ENCODE measurements at places on chromosomes 12 and 14.

DNA sequence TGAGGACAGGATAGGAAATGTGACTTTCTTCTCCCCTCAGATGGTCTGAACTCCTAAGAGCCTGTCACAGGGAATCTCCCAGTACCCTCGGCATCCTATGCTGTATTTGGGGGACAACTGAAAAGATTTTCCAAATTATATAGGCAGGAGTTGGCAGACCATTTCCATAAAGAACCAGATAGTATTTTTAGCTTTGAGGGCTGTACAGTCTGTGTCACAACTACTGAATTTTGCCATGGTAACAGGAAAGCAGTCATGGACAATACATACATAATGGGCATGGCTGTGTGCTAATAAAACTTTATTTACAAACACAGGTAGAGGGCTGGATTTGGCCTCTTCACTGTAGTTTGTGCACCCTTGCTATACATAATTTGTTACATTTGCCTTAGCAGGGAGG lies 30.4 kb upstream of the TMEM132C start:
- DNase-seq = no peak
- no peak overlapping the region for H3K27ac ChIP-seq
- no peaks in the 10 kb centered on the region for H3K36me3 ChIP-seq

DNA sequence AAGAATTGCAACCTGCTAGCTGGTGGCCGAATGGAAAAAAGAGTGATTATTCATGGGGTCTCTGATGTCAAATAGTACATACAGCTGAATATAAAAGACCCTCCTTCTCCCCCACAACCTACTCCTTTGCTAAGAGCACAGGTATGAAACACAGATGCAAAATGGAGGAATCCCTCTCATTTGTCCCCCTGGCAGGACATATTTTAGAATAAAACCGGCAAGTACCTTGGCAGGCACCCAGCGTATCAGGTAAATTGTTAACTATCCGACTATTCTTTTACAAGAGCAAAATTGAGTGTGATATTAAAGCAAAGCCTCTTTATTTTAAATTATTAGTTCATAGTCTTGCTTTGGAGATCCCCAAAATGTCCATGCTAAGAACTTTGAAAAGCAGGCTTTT lies 73.7 kb upstream of the USP44 start:
- H3K4me3 ChIP-seq = no peak overlapping the region
- no peaks in the 10 kb centered on the region for H3K36me3 ChIP-seq
- DNase-seq = no peak
- no peaks in the 10 kb centered on the region for H3K27me3 ChIP-seq

DNA sequence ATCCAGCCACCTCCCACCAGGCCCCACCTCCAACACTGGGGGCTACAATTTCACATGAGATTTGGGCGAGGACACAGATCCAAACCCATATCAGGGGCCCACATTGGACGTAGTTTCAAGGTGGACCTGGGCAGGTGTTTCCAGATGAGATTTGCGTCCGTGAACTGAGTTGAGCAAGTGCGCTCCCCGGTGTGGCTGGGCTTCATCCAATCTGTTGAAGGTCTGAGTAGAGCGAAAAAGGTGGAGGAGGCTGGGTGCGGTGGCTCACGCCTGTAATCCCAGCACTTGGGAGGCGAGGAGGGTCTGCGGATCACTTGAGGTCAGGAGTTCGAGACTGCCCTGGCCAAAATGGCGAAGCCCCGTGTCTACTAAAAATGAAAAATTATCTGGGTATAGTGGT lies 4.9 kb upstream of the GLT1D1 start:
- no peak for DNase-seq
- H3K36me3 ChIP-seq = peaks cover 2% of the 10 kb centered on the region
- H3K27ac ChIP-seq = no peak overlapping the region
- peaks cover 30% of the 10 kb centered on the region for H3K27me3 ChIP-seq
- no peaks in the 10 kb centered on the region for H3K4me1 ChIP-seq
- H3K4me3 ChIP-seq = no peak overlapping the region

GRCh38 chr14:38339696-38340095 lies 83.8 kb upstream of the CLEC14A start:
- H3K4me3 ChIP-seq = no peak overlapping the region
- H3K4me1 ChIP-seq = no peaks in the 10 kb centered on the region
- no peak for DNase-seq
- no peaks in the 10 kb centered on the region for H3K36me3 ChIP-seq

DNA sequence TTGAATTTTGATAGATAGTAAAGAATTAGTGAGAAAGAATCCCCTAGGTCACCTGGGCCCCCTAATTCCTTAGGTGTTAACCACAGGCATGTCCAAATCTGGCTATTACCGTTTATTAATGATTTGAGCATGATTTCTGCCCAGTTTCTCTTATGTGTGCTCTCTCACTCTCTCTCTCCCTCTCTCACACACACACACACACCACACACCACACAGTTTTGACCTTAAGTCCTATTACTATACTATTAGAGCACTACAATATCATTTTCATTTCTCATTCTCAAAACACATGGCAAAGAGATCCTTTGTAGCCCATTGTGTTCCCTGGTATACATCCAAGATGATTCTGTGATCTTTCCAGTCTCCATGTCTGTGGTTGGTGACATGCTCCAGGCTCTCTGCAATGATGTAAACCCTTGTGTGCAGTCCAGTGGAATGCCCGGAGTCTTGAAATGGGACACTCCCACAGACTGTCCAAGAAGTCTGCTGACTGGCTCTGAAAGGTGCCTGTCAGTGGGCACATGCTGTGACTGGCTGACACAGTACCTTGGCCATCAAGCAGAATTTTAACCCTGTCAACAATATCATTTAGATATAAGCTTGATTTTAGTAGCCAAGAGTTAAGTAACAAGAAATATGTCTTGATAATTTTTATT lies 96.2 kb downstream of the FIGNL2 start:
- no peak overlapping the region for H3K4me3 ChIP-seq
- H3K36me3 ChIP-seq = peaks cover 4% of the 10 kb centered on the region
- H3K27ac ChIP-seq = no peak overlapping the region
- no peaks in the 10 kb centered on the region for H3K27me3 ChIP-seq

DNA sequence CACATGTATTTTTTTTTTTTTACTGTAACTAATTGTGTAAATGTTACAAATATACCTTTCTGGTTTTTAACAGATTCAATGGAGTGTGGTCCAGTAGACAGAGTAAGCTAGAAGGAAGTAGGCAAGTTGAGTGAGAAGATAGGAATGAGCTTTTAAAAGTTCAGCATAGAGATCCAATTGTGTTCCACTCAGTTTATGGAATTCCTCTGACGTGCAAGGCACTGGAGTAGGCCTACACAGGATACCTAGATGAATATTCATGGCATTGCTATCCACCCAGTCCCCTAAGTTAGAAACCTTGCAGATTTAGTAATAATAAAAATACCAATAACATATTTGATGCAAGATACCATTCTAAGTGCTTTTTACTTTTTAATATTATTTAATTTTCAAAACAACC lies 225.6 kb upstream of the ARID2 start:
- no peaks in the 10 kb centered on the region for H3K36me3 ChIP-seq
- H3K27me3 ChIP-seq = peaks cover 10% of the 10 kb centered on the region
- no peak overlapping the region for H3K27ac ChIP-seq
- H3K4me1 ChIP-seq = no peaks in the 10 kb centered on the region

DNA sequence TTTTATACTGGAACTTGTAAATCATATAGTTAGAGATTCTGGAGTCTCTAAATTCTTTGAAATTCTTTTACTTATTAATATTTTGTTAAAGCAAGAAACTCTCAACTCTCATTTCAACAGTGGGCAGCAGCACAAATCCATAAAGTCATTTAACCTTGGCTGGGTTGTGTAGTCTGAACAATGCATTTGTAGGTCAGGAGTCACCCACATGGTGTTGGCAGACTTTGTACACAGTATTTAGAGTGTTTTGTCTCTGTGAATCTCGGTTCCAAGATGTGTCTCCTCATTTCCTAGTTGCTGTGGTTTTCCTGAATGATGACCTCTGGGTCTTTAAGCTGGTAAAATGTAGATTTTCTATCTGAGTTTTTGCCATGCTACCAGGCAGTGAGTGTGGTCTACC lies 20.8 kb upstream of the STRAP start:
- no peak overlapping the region for H3K27ac ChIP-seq
- no peak overlapping the region for H3K4me3 ChIP-seq
- no peaks in the 10 kb centered on the region for H3K36me3 ChIP-seq

DNA sequence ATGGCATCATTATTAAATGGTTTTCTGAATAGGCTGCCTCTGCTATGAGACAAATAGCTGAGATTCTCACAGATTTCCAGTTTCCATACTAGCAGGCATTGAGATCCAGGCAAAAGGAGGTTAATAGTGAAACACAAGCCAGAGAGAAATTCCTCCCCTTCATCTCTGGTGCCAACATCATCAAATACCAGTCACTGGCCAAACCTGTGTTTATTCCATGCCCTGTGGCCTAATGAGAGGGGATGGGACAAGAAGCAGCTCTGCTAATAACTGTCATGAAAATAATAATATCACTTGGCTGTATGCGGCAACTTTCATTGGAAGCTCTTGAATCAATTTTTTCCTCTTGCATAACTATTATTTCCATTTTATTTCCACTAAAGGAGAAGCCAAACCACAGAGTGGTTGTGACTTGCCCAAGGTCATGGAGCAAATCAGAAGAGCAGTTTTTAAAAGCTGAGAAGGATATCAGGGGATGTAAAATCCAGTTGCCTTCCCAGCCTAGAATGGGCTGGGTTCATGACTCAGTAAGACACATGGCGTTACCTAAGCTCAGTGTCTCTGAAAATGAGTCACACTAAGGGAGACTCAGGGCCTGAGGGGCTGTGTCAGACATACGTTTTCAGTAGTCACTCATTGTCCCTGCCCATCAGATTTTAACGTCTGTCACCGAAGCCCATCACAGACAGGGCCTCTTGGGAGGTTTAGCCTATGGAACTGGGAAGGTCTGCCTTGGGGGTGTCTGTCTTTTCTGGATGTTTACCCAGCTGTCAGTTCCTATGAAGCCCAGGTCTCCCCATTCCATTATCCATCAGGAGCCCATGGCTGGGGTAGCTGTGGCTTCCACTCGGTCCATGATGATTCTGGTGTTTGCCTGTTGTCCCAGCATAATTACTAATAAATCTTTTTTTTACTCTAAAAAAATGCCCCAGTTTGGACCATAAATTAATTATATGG lies 208.8 kb upstream of the EEA1 start:
- no peak overlapping the region for H3K4me3 ChIP-seq
- H3K27ac ChIP-seq = peak overlapping the region; percentile 28
- H3K27me3 ChIP-seq = peaks cover under 1% of the 10 kb centered on the region
- DNase-seq = no peak

- H3K27ac ChIP-seq = peak overlapping the region; percentile 95
- peaks cover 100% of the 10 kb centered on the region for H3K4me1 ChIP-seq
- peaks cover 37% of the 10 kb centered on the region for H3K36me3 ChIP-seq
- H3K27me3 ChIP-seq = no peaks in the 10 kb centered on the region
- DNase-seq = peak; percentile 45
Observed at GRCh38 chr12:54054742-54055194, 1.1 kb downstream of the HOXC4 start.

GRCh38 chr12:26622601-26623000 lies 210.4 kb downstream of the ITPR2 start:
- no peak for DNase-seq
- no peak overlapping the region for H3K27ac ChIP-seq
- H3K4me1 ChIP-seq = peaks cover 9% of the 10 kb centered on the region
- H3K4me3 ChIP-seq = no peak overlapping the region
- H3K36me3 ChIP-seq = no peaks in the 10 kb centered on the region
- H3K27me3 ChIP-seq = no peaks in the 10 kb centered on the region

DNA sequence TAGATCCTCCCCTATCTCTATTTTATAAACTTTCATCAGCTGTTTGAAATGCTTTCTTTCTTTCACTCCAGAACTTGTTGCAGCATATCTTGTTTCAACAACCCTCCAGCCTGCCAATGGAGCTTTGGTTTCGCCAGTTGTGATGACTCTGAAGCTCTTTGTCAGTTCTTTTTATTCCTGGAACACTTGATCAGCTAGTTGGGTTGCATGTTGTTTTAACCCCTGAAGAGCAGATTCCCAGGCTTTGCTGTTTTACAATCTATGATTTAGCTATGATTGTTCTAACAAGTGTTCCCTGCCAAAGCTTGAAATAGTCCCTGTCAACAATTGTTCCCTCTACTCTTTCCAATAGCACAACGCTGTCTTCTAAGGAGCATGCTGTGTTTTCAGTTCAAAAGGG lies 50.6 kb upstream of the FUT8 start:
- H3K27ac ChIP-seq = no peak overlapping the region
- no peaks in the 10 kb centered on the region for H3K36me3 ChIP-seq
- H3K27me3 ChIP-seq = peaks cover 10% of the 10 kb centered on the region
- peaks cover 7% of the 10 kb centered on the region for H3K4me1 ChIP-seq
- H3K4me3 ChIP-seq = no peak overlapping the region

- peaks cover 5% of the 10 kb centered on the region for H3K36me3 ChIP-seq
- no peak overlapping the region for H3K27ac ChIP-seq
- peaks cover 41% of the 10 kb centered on the region for H3K4me1 ChIP-seq
- DNase-seq = no peak
- H3K4me3 ChIP-seq = no peak overlapping the region
- peaks cover 11% of the 10 kb centered on the region for H3K27me3 ChIP-seq
Observed at GRCh38 chr14:90625445-90625844, 190.8 kb downstream of the TTC7B start.

GRCh38 chr14:96588410-96589257 lies 86.5 kb downstream of the PAPOLA start:
- peaks cover 13% of the 10 kb centered on the region for H3K27me3 ChIP-seq
- peaks cover 66% of the 10 kb centered on the region for H3K4me1 ChIP-seq
- H3K36me3 ChIP-seq = no peaks in the 10 kb centered on the region

DNA sequence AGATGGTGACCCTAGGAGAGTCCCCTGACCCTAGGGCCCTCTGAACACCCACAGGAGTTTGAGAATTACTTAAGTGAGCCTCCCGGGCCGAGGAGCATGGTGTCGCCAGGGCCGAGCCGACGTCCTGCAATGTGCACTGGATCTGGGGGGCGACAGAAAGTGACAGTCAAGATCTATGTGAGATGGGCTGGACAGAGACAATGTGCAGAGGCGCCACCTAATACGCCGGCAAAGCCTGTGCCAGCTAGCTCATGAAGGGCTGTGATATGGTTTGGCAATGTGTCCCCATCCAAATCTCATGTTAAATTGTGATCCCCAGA lies 11.6 kb downstream of the MMAB start:
- H3K36me3 ChIP-seq = peaks cover 21% of the 10 kb centered on the region
- H3K27me3 ChIP-seq = peaks cover 4% of the 10 kb centered on the region
- no peak overlapping the region for H3K4me3 ChIP-seq
- peaks cover 21% of the 10 kb centered on the region for H3K4me1 ChIP-seq

DNA sequence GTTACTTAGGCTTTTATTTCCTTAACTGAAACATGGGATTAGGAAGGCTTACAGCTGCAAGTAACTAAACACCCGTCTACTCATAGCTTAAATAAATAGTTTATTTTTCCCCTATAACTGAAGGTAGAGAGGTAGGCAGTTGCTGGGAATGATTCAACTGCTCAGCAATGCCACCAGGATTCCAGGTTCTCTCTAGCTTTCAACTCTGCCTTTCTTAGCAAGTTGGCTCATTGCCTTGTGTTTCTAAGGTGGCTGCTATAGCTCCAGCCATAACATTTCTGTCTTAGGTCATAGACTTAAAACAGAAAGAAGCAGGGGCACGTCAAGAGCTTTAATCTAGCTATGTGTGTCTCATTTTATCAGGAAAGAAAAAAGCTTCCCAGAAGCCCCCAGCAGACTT lies 103.7 kb upstream of the MDM1 start:
- no peak overlapping the region for H3K27ac ChIP-seq
- no peak overlapping the region for H3K4me3 ChIP-seq
- peaks cover 15% of the 10 kb centered on the region for H3K4me1 ChIP-seq
- H3K27me3 ChIP-seq = peaks cover 3% of the 10 kb centered on the region
